ENCODE measurements at places on chromosomes 2 and 18.

- no peak for DNase-seq
Observed at GRCh38 chr2:234847639-234848038, 104.2 kb upstream of the SH3BP4 start.

- no peak for DNase-seq
Observed at GRCh38 chr2:57893786-57894185, 152.8 kb upstream of the VRK2 start.

DNA sequence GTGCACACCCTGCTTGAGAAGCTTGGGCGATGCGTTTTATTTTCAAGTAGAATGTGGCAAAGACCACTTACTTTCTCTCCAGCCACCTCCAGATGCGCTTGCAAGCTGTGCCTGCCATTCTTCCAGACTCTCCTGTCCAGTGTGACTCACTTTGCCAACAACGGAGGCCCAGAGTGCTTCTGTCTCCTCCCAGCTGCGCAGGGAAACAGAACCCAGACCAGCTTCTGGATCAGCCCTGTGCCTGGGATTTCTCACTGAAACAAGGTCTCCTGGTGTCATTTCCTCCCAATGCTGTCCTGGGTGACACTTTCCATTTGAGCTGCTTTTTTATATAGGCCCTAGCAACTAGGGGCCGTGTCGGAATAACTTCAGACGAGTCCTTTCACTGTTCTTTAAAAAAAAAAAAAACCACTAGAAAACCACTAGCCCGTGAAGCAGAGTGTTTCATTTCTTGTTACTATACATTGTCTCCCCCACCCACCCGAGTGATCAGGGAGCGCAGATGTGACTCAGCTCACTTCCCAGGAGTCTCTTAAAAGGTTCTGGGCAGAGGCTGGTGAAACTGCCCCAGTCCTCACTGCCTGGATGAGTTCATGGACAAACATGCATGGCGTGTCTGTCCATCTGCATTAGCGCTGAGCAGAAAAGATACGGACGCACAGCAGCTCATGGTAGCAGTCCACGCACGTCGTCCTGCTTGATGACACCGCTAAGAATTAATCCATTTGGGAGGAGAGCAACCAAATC, 25.3 kb upstream of the RPL31 start:
- DNase-seq, result peak; percentile 13

GRCh38 chr2:64562148-64562784, 38.1 kb downstream of the AFTPH start:
- peak; percentile 14 for DNase-seq

DNA sequence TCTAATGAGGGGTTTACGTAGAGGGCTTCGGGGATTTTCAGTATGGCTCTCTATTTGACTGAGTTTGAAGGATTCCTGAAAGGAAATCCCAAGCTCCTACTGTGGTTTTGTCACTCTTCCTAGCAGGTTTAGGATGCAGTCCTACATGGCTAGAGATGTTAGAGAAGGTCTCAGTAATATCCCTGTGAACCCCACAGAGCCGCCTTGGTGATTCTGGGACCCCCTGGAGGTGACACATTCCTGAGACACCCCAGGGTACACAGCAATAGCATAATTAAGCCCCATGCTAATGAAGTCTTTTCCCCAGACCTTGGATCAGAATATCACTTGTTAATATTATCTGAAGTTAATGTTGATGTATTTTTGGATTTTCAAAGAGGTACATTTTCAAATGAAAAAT, 103.8 kb downstream of the SNTG2 start:
- no peak for DNase-seq

DNA sequence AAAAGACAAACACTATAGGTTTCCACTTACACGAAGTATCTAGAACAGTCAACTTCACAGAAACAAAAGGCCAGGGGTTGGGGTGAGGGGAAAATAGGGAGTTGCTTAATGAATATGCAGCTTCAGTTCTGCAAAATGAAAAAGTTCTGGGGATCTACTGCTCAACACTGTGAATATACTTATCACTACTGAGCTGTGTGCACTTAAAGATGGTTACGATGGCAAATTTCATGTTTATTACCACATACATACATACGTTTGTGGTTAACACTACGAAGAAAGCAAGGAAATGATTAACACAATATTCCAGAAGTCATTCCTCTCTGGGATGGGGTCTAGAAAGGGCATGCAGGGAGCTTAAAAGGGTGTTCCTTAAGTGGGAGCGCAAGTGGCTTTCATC, 19.3 kb downstream of the MBOAT2 start:
- DNase-seq, result no peak

DNA sequence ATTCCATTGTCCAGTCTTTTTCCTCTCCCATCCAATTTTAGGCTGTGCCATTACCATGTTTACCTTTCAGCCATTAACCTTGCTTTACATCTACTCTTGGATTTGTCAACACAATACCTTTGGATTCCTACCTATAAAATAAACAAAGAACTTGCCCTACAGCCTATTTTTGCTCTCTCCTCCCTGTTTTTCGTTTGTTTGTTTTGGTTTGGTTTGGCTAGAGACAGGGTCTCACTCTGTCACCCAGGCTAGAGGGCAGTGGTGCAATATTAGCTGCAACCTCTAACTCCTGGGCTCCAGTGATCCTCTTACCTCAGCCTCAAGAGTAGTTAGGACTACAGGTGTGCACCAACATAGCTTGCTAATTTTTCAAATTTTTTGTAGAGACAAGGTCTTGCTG, 76.1 kb downstream of the SP100 start:
- DNase-seq, result no peak

GRCh38 chr18:8477615-8478014, 131.6 kb upstream of the RAB12 start:
- no peak for DNase-seq

DNA sequence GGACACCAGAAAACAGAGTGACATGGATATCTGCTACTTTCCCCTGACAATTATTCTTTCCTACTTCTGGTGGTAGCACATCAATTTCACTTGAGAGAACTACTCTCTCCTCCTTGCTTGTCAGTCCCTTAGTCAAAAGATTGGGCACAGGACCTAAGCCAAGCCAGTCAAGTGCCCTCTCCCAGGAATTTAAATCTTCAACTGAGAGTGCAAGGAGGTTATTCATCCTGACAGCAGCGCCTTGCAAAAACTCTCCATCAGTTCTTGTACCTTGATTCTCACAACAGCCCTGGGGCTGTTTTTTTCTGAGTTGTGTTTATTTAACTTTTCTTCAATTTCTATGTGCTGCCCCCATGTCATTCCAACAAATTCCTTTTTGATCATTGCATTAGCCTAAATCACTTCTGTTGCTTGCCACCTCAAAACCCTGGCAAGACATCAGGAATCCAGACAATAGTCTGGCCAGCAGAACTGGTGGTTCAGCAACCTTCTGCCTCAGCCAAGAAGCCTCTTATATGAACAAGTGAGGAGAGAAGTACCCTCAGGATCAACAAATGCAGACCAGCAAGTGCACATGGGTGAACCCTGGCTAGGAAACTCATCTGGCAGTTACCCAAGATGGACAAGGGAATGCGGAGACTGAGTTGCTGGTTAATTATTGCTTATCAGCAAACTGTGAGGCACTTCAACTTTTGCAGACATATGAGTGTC, 19.4 kb downstream of the COL4A3 start:
- no peak for DNase-seq

DNA sequence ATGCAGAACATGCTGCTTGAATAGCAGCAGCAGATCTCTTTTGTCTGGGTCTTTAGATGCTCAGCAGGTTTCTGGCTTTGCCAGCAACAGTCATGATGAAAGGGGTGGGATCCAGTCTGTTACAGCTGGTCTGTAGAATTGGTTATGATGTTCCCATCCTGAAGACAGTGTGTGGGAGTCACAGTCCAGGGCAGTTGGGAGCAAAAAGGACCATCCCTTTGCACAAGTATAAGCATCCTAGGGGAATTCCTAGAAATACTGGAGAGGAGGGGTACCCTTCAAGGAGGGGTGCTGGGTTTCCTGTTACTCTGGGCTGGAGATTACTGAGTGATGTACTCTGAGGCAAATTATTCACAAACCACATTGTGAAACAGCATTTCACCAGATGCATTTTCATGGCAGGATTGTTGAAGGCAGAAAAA, 119.9 kb upstream of the RND3 start:
- no peak for DNase-seq

- DNase-seq, result no peak
Observed at GRCh38 chr2:42060718-42061619, 13.1 kb downstream of the PKDCC start.

- no peak for DNase-seq
Observed at GRCh38 chr2:86400321-86400720, 40.9 kb upstream of the KDM3A start.

- no peak for DNase-seq
Observed at GRCh38 chr2:110216803-110217202, 4.5 kb upstream of the MTLN start.

DNA sequence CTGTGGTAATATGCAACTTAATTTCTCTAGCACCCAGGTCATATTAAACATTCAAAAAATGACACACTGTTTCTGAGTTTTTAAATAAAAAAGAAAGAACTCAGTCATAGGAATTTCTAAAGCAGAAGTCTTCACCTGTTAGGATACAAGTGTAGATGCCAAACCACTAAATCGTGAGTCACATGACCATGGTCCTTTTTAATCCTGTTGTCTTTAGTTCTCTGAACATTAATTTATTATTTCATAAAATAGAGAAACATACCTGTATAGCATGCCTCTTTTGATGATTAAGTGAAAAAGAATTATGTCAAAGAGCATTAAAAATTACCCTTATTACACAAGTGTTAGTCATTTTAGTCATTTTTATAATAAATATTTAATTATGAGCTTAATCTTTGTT, 398.8 kb downstream of the CCDC85A start:
- no peak for DNase-seq

Data from germinal center (tissue), 1 donor.